MV-4-11 (cell line): ENCODE measurements at places on chromosomes 3 and 15.

DNA sequence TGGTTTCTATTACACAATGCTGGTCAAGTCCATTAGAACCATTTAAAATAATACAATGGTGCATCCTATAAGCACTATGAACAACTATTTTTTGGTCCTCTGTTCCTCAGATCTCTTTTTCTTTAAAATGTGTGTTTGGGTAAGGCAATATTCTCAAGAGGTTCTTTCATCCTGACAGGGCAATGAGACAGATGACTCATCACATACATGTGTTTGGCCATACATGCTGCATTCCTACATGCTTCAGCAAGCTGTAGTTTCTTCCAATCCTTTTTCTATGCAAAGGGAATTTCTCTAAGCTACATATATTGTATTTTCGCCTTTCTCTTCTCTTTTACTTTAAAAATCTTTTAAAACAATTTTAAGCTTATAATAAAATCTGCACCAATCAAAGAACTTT lies 52.7 kb downstream of the OTOL1 start:
- DNase-seq = no peak

GRCh38 chr15:72285927-72286516 lies 13.7 kb upstream of the PARP6 start:
- DNase-seq = peak; percentile 23

GRCh38 chr3:52388348-52388821 lies 56.5 kb downstream of the SEMA3G start:
- DNase-seq = no peak

DNA sequence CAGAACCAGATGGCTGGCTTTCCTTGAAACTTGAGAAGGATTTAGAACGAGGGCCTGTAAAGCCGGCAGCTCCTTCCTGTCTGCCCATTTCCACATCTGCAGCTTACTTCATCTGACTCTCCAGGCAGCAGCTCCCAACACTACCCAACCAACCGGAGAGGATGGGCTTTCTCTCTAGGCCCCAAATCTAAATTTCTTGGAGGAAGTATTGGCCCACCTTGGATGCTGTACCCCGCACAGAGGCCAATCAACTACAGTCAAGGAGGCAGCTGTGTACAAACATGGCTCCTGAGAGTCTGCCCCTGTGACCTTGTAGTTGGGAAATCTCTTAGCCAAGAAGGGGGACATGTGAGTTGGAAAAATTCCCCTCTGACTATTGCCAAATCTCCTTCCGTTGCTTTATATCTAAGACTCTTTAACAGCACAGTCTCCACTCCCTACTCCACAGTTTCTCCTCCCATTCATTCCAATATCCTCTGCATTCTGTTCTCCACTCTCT lies 8.0 kb upstream of the ACAP2 start:
- peak; percentile 58 for DNase-seq

DNA sequence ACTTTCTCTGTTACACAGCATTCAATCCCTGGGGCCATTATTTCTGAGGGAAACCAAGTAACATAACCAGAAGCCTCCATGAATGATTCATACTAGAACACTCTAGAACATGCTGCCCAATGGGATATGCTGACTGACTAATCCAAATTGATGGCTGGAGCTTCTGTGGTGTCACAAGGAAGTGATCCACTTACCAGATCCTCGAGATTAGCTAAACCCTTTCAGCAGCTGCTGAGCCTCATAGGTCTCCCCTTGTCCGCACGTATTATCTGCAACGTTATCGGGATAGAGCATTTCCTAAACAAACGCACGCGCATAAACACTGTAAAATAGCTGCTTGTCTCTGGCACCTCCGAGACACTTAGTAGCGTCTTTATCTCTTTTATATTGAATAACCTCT lies 61.2 kb upstream of the PROK2 start:
- DNase-seq = no peak

DNA sequence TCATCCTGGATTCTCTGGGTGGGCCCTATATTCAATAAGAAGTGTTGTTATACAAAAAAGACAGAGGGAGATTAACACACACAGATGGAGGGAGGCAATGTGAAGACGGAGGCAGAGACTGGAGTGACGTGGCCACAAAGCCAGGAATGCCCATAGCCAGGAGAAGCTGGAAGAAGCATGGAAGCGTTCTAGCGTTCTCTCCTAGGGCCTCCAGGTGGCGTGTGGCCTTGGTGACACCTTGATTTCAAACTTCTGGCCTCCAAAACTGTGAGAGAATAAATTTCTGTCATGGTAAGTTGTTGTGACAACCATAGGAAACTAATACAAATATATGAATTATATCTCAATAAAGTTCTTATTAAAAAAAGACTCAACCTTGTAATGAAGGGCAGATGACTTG lies 21.3 kb downstream of the THBS1 start:
- DNase-seq = no peak

GRCh38 chr15:92140796-92141195 lies 252.9 kb upstream of the ST8SIA2 start:
- no peak for DNase-seq

GRCh38 chr3:17808994-17809393 lies 66.6 kb upstream of the TBC1D5 start:
- peak; percentile 71 for DNase-seq

DNA sequence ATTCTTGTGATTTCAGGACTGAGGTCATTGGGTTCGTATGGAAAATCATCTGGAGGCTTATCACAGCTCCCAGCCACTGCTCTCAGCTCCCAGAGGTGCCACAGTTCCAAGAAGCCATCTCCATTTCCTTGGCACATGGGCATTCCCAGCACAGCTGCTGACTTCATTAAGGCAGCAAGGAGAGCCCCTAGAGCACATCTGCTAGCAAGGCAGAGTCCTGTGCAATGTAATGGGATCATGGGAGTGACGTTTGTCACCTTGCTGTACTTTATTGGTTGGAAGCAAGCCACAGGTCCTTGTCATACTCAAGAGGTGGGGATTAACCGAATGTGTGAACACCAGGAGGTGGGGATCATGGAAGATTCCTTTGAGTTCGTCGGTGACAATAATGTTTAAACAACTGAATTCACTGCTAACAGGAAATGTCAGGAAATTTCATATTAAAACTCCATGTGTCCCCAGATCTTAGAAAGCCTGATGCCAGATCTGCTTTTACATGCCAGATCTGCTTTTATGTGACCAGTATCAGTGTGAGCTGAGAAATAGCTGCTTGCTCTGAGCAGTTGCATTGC lies 148.8 kb downstream of the GABRG3 start:
- no peak for DNase-seq

GRCh38 chr3:172707967-172708366 lies 2.9 kb downstream of the NCEH1 start:
- no peak for DNase-seq

DNA sequence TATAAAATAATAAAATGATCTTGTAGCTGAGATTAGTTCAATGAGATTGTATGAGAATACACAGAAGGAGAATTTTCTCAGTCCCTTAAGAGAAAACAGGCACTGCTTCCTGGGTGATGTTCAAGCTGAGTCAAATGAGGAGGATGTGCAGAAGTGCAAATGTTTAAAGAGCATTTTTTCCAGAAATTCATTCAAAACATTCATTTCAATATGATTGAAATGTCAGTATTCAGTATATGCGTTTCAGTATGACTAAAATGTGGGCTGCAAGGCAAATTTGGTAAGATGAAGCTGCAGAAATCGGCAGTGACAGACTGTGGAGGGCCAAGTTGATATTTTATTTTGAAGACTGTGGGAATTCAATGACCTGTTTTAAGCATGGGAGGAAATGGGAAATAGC lies 19.3 kb upstream of the PYDC2 start:
- no peak for DNase-seq

- DNase-seq = no peak
These were observed 44.5 kb downstream of the CMTM7 start for GRCh38 chr3:32435911-32436815.

- no peak for DNase-seq
These were observed 428.5 kb upstream of the PROK2 start for GRCh38 chr3:72213296-72214065.

DNA sequence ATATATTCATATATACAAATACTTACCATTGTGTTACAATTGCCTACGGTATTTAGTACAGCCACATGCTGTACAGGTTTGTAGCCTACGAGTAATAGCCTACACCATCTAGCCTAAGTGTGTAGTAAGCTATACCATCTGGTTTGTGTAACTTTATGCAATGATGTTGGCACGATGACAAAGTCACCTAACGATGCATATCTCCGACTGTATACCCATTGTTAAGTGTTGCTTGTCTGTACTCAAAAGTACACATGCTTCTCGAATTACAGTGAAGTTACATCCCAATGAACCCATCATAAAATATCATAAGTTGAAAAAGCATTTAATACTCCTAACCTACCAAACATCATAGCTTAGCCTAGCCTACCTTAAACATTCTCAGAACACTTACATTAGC lies 327.1 kb downstream of the KBTBD8 start:
- DNase-seq = no peak

GRCh38 chr15:41284427-41285177 lies 47.8 kb downstream of the OIP5 start:
- no peak for DNase-seq

GRCh38 chr15:83559310-83559966 lies 94.5 kb upstream of the ADAMTSL3 start:
- DNase-seq = peak; percentile 26

DNA sequence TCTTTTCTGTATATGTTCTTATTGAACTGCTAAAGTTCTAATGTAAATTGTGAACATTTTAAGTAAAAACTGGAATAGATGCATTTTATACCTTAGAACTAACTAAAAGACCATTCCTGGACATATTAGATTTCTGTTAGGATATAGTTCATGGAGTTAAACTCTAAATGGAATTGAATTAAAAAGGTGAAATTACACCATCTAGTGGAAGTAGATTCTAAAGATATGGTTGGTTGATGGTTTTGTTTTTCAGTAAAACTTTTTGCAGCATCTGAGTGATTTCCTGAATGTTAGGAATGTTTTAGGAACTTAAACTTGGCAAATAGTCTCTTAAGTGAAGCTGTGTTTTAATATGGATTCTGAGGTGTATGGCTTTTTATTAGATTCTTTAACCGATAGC lies 96.8 kb downstream of the SLMAP start:
- DNase-seq = no peak

GRCh38 chr15:68770216-68770615 lies 50.5 kb downstream of the ANP32A start:
- no peak for DNase-seq

- DNase-seq = peak; percentile 18
These were observed 332.1 kb downstream of the ARRDC4 start for GRCh38 chr15:98292442-98293240.

DNA sequence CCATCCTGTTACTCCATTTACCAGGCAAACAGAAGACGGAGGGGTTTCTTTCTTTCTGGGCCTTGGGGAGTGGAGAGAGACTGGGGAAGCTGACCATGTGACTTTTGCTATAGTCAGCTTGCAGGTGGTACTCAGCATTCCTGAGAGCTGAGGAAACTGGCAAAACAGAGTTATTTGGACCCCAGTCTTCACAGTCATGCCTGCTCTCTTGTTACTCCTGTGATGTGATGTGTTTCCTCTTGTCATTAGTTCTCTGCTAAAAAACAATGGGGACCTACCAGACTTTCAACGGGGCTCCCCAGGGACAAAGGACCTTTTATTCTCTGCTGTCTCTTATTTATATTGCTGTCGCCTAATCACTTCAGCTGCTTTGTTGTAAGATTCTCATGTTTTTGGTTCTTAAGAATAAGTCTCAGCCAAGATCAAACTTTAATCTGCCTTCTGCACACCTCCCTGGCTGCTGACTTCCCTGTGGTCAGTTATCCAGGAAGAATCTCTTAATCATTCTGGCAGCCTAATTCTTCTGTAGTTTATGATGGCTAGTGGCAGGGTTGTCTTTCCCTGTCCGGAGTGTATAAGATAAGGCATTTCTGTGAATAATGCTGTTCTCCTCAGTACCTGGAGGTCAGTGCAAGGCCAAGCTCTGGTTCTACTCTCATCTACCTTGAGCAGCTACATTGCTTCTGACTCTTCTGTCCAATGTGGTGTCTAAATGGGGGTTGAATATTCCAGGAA lies 8.8 kb downstream of the STARD9 start:
- DNase-seq = no peak

GRCh38 chr3:187957165-187957581 lies 196.8 kb upstream of the LPP start:
- DNase-seq = no peak

DNA sequence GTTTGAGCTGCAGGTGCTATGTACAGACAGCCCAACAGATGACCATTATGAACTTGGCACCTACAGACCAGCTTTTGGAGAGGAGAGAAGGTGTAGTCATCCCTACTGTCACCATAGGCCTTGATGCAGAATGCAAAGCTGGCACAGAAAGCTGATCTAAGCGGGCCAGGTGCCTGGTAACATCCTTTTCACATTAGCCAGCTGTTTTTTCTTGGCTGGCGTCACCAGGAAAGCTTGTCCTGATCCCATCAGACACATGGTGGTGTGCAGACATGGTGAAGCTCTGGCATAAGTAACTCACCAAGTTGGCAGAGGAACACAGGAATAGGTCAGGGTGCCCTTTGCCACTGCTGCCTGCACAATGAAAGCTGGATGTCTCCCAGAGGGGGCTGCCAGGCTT lies 97.2 kb upstream of the MB21D2 start:
- no peak for DNase-seq

- peak; percentile 48 for DNase-seq
These were observed 264.3 kb upstream of the LRTM1 start for GRCh38 chr3:55191911-55192775.

- DNase-seq = no peak
These were observed 250.7 kb upstream of the TBL1XR1 start for GRCh38 chr3:177447938-177448337.

GRCh38 chr3:169264711-169265110 lies 398.8 kb downstream of the MECOM start:
- no peak for DNase-seq

- peak; percentile 53 for DNase-seq
These were observed 7.4 kb downstream of the ARL14 start for GRCh38 chr3:160684368-160684740.

- DNase-seq = no peak
These were observed 325.4 kb upstream of the AGTR1 start for GRCh38 chr3:148372206-148372875.

GRCh38 chr3:129116482-129116946 lies 5.1 kb downstream of the RAB43 start:
- DNase-seq = peak; percentile 37

DNA sequence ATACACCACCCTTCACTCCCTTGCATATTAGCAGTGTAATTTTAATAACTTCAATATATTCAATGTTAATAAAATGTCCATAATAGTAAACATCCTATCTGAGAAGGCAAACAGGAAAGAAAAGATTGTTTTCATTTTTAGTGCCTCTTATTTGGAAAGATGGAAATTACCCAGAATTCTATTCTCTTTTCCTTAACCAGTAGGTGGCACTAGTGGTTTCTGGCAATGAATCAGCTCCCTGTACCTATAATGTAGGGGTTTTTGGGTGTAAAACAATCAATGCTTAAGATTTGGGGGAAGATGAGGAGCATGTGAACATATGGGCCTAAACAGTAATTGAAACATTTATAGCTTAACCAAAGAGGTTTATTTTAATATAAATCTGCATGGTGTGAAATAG lies 5.7 kb upstream of the SEMA6D start:
- DNase-seq = peak; percentile 8

- DNase-seq = no peak
These were observed 60.1 kb upstream of the PARL start for GRCh38 chr3:183944775-183945174.
